IPS-NIHi11 (cell line): ENCODE measurements at places on chromosomes 6 and 20.

GRCh38 chr6:123393331-123393730, 243.4 kb downstream of the TRDN start:
- DNase-seq, result no peak

DNA sequence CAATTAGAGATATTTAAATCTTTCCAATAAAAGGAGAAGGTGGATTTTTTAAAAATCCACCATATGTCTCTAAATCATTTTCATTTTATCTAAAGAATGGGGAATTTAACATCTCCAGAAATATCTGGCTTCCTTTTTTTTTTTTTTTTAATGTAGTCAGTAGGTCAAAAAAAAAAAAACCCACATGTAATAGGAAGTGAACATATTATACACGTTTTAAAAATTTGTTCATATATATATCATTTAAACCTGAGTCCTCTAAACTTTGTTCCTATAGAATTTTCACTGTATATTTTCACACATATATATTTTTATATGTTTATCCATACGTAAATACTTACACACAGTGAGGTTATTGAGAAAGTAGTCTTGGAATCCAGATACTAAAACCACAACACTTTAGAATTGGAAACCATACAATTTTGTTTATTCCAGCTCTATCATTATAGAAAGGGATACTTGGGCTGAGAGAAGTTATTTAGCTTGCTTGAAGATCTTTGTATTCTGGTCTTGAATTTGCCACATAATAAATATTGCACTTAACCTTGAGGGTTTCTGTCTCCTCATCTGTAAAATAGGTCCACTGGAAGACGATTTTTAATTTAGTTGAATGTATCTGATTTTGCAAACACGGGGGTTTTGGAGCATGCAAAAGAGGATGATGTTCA, 62.1 kb upstream of the ZNF217 start:
- DNase-seq, result no peak

- DNase-seq, result no peak
Measured at GRCh38 chr20:33280775-33281174, 2.2 kb upstream of the BPIFB1 start.

DNA sequence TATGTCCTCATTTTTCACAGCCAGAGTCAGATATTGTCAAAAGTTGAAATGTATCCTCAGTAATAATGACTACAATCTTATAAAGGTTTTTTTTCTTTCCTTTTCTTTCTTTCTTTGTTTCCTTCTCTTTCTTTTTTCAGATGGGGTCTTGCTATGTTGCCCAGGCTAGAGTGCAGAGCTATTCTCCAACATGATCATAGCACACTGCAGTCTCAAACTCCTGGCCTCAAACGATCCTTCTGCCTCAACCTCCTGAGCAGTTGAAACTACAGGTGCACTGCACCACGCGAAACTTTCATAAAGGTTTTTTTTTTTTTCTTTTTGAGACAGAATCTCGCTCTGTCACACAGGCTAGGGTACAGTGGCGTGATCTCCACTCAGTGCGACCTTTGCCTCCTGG, 31.1 kb upstream of the FOXA2 start:
- no peak for DNase-seq

GRCh38 chr6:167295495-167296292, 4.6 kb downstream of the UNC93A start:
- no peak for DNase-seq

- DNase-seq, result no peak
Measured at GRCh38 chr6:13992417-13993055, 67.8 kb downstream of the RNF182 start.

- DNase-seq, result peak; percentile 19
Measured at GRCh38 chr6:148348778-148349177, 6.1 kb downstream of the SASH1 start.

- DNase-seq, result no peak
Measured at GRCh38 chr6:35500782-35501181, 3.9 kb upstream of the TEAD3 start.

- DNase-seq, result no peak
Measured at GRCh38 chr6:135953818-135954217, 102.3 kb downstream of the PDE7B start.

GRCh38 chr6:170209354-170210025, 81.4 kb downstream of the DLL1 start:
- DNase-seq, result no peak

GRCh38 chr6:28923318-28924102, at the start of gene TRIM27:
TSS of gene TRIM27 (minus strand) at chr6:28923985. CDS start at chr6:28923632, 353 bp downstream.
- peak; percentile 92 for DNase-seq

DNA sequence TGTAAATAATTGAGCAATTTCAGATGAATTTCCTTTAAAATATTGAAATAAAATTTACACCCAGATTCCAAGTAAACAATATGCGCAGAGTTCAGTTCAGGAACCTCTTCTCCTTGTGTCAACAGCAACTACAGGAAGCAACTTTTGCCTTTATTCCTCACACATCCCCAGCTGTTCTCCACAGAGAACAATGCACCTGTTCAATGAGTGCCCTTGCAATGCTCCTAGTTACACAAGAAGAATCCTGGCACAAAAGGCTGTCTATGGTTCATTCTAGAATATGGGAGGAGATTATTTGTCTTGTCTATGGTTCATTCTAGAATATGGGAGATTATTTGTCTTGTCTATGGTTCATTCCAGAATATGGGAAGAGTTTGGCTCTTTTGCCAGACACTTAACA, 454.9 kb downstream of the BTBD3 start:
- DNase-seq, result no peak

- peak; percentile 44 for DNase-seq
Measured at GRCh38 chr6:1310628-1311399, 1.1 kb upstream of the FOXQ1 start.

GRCh38 chr20:36917943-36918342, 33.6 kb downstream of the SAMHD1 start:
- DNase-seq, result no peak

DNA sequence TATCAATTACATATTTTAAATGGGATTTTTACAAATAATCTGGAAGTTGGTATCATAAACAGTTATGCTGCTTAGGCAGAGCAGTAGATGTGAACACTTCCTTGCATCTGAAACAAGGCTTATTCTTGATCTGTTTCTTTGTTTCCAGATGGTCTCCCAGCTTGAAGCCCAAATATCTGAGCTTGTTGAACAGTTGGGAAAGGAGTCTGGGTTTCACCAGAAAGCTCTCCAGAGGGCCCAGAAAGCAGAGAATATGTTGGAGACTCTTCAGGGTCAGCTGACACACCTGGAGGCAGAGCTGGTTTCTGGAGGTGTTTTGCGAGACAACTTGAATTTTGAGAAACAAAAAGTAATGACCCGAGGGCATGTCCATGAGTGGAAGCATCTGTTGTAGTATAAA, 91.9 kb downstream of the CCDC170 start:
- no peak for DNase-seq

DNA sequence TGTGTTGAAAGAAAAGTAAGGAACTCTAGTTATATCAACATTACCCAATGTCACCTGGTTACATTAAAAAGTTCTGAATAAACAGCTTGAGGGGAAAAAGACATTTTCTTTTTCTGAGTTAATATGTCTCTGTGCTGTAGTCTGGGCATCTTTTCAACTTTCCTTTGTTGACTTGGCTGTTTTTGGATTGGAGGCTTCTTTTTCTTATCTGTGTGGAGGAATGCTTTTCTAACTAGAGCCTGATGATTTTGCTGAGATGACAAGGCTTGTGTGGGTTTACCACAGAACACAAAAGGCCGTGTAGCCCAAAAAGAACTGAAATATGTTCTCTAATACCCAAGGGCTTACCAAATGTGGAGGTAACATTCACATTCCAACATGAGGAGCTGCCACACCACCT, 161.8 kb downstream of the KCNQ5 start:
- DNase-seq, result no peak

DNA sequence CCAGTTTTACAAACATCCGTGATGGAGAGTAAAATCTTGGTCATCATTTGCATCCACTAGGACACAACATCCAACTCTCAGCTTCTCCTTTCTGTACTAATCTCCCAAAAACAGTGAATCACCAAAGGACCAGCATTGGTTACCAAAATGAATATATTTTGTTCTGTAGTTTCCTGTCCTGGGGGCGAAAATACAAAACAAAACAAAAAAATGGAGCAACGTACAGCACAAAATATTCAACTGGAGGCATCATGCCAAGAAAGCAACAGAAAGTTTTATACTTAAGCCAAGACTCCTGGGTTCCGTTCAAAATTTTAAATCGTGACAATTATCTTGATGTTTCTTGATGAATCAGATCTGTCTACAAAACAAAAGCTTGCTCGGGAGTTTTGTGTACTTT, 126.6 kb upstream of the CCDC28A start:
- DNase-seq, result no peak

- peak; percentile 58 for DNase-seq
Measured at GRCh38 chr20:841568-842546, 8.3 kb downstream of the FAM110A start.

- DNase-seq, result no peak
Measured at GRCh38 chr20:2401527-2401926, 20.8 kb downstream of the TGM6 start.

DNA sequence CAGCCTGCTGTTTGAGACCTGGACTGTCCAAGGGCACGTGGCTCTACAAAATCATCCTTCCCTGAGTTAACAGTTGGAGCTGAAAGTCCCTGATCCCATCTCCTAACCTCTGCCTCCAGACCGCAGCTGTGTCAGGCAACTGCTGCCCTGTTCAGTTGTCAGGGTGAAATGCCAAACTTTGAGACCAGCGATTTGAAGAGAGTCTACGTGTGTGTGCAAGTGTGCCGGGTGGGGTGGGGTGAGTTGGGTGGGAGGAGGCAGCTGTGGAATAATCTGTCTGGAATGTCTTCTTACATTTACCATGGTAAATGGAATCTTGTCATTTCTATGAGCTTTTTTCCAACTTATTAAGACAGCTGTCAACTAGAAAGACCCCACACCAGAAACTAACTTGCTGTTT, 81.0 kb upstream of the FAM8A1 start:
- no peak for DNase-seq

DNA sequence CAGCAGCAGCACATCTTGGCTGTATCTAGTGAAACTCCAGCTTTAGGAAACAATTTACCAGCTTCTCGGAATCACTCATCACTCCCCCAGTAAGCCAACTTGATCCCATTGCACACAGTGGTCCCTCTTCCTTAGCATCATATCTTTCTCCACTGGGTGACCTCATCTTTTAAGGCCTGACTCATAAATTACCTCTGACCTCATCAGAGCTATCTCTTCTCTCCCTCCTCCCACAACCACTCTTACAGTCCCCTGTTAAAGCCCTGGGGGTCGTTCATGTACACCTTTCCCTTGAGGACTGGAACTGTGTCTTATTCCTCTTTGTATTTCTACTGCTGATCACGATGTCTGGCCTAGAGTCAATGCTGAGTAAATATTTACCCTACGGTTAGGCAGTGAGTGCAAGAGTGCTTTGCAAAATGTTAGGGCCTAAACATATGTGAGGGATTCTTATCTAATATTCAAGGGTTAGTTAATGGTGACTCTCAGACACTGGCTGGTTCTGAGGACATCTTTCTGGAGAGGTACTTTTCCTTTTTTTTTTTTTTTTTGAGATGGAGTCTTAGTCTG, 187.2 kb downstream of the LRFN2 start:
- DNase-seq, result no peak

DNA sequence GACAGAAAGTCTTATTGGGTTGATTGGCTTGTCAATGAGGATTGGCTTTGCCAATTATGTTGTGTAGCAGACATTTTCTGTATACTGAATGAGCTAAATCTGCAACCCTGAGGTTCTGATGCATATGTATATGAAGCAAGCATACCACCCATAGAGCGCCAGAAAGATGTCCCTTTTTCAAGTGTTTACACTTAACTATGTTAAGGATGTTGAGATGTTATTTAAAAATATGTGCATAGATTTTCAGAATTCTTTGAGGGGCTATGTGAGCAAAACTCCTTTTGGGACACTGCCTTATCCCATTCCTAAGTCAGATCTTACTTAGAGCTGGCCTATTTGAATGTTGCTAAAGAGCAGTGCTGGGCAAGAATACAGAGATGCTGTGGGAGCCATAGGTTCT, 1.9 kb downstream of the AIG1 start:
- DNase-seq, result no peak

DNA sequence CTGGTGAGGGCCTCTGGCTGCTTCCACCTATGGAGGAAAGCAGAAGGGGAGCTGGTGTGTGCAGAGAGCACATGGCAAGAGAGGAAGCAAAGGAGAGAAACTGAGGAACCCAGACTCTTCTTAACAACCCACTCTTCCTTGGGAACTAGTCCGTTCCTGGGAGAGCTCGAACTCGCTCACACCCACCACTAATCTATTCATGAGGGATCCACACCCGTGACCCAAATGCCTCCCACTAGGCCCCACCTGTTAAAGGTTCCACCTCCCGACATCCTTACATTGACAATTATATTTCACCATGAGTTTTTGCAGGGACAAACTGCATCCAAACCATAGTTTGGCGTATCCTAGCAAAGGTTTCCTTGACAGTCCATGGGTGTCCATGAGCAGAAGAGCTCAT, 123.2 kb downstream of the TBC1D7 start:
- DNase-seq, result no peak

- DNase-seq, result no peak
Measured at GRCh38 chr20:19079536-19080299, 132.7 kb upstream of the SLC24A3 start.

GRCh38 chr6:21200134-21200870, 393.2 kb upstream of the SOX4 start:
- DNase-seq, result no peak

GRCh38 chr6:100913400-100914276, 32.5 kb upstream of the ASCC3 start:
- DNase-seq, result no peak

- no peak for DNase-seq
Measured at GRCh38 chr6:144471986-144472385, 186.9 kb downstream of the UTRN start.

GRCh38 chr20:10681494-10681893, 7.7 kb upstream of the JAG1 start:
- no peak for DNase-seq
